ENCODE measurements at places on chromosomes 2 and 18.

GRCh38 chr2:43653506-43653905, 16.4 kb downstream of the PLEKHH2 start:
- DNase-seq: no peak

GRCh38 chr2:235861383-235861782, 306.8 kb downstream of the GBX2 start:
- DNase-seq: no peak

GRCh38 chr18:57951999-57952774, 91.8 kb upstream of the NEDD4L start:
- no peak for DNase-seq

GRCh38 chr18:323253-323622, 55.4 kb upstream of the THOC1 start:
- peak; percentile 75 for DNase-seq

- DNase-seq: peak; percentile 86
These were observed 43.3 kb upstream of the PLB1 start for GRCh38 chr2:28452534-28453081.

GRCh38 chr2:227219312-227220105, 55.1 kb downstream of the COL4A3 start:
- DNase-seq: no peak

DNA sequence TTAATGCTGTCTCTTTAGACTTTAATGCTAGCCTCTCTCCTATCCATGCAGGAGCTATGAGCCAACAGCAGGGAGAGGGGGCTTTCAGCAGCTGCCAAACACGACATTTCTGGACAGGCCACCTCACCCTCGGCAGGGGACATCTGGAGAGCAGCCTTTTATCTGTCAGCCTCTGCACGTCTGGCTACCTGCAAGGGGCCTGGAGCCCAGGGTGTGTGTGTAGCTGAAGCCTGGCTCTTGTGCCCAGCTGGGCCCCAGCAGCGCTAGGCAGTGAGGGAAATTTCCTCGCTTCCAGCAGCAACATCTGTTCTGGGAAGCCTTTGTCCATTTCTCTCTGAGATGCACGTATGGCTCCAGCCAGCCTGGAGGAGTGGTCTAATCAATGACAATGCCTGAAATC, 728.7 kb upstream of the ID2 start:
- DNase-seq: no peak

DNA sequence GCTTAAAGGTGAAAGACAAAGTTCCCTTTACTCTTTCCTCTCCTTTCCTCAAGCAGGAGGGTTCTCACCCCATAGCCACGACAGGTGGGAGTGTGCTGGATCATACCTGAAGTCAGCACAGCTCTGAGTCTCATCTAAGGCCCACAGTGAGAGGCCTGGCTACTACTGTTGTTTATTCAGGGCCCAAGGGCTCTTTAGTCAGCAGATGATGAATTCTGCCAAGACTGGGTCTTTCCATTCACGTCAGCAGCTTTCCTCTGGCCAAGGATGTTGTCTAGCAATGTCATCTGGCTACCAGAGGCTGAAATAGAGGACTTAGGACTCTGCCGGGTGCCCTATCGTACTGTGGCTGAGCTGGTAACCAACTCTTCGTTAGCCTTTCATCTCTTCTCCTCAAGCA, 308.4 kb upstream of the THUMPD2 start:
- DNase-seq: no peak

DNA sequence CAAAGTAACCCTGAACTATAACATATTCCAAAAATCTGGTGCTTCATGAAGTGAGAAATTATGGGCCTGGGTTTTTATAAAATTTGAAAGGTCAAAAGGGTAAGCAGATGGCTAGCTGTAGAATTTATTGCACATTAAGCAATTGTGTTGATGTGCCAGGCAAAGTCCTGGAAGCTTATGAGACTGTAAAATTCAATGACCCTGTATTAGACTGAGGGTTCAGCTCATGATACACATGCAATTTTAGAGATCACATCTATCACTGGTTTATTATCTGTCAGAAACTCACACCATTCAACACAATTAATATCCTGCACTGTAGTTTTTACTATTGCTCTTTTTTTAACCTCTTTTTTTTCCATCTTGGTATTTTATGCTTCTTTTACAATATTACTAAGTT, 1162.6 kb upstream of the SLC39A10 start:
- no peak for DNase-seq
